ENCODE measurements at places on chromosomes 5 and 9. TPM values are rescaled to one million over a fixed set of nuclear protein-coding genes. Genes with fewer than 3 reads are reported as not detected.

The FOXI1 gene
- not detected for total RNA-seq

The CDC20B gene
- total RNA-seq, result 0.24 TPM

The NEUROG1 gene
- total RNA-seq, result not detected

- DNase-seq, result no peak
Observed at GRCh38 chr5:103587185-103587748, 24.7 kb upstream of the NUDT12 start.

GRCh38 chr9:90054810-90055209 is 450.0 kb downstream of the GADD45G start:
- no peak for DNase-seq

GRCh38 chr9:29176231-29176630 is 1603.0 kb upstream of the C9orf72 start:
- DNase-seq, result no peak

Measured in lower lobe of right lung (tissue), 2 donors.